Uterus (tissue), 4 donors: ENCODE measurements at places on chromosomes 16 and 17. TPM values are rescaled to one million over a fixed set of nuclear protein-coding genes. Genes with fewer than 3 reads are reported as not detected.

GRCh38 chr16:80526418-80527061 lies 14.3 kb upstream of the DYNLRB2 start:
- H3K27ac ChIP-seq = no peak overlapping the region
- no peak overlapping the region for H3K4me3 ChIP-seq
- no peaks in the 10 kb centered on the region for H3K4me1 ChIP-seq
- DNase-seq = peak; percentile 37

DNA sequence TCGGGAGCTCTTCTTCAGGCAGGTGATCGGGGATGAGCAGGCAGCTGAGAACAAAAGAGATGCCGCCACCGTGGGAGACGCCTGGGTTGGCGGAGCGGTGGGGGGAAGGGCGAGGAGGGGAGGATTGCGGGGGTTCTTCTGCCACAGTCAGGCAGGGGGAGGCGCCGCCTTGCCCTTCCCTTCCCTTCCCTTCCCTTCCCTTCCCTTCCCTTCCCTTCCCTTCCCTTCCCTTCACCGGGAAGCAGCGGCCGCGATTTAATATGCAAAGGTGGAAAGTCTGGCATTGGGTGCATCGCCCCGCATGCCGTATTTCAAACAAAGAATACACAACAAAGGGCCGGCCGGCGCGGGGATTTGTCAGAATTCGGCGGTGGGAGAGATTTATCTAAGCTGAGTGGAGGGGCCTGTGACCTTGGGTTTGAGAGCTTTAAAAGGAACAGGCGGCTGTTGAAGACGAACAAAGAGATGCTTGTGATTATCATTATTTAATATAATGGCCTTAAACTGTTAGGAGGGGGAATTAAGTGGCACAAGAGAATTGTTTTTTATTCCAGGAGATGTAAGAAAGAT lies 262.3 kb upstream of the TNRC6C start:
- DNase-seq = no peak
- peak overlapping the region; percentile 39 for H3K27ac ChIP-seq
- peak overlapping the region; percentile 9 for H3K4me3 ChIP-seq
- H3K27me3 ChIP-seq = no peaks in the 10 kb centered on the region
- no peaks in the 10 kb centered on the region for H3K4me1 ChIP-seq

- H3K36me3 ChIP-seq = no peaks in the 10 kb centered on the region
- no peaks in the 10 kb centered on the region for H3K27me3 ChIP-seq
- no peak overlapping the region for H3K27ac ChIP-seq
- H3K4me3 ChIP-seq = no peak overlapping the region
Observed at GRCh38 chr16:69859105-69859989, 91.8 kb upstream of the CLEC18A start.

- H3K27me3 ChIP-seq = peaks cover 3% of the 10 kb centered on the region
- H3K4me3 ChIP-seq = no peak overlapping the region
- no peak overlapping the region for H3K27ac ChIP-seq
- DNase-seq = no peak
- H3K4me1 ChIP-seq = no peaks in the 10 kb centered on the region
- no peaks in the 10 kb centered on the region for H3K36me3 ChIP-seq
Observed at GRCh38 chr16:21338537-21339268, 60.6 kb upstream of the CRYM start.

GRCh38 chr17:62800585-62800984 lies 7.5 kb downstream of the MARCHF10 start:
- no peak overlapping the region for H3K27ac ChIP-seq
- DNase-seq = no peak
- H3K36me3 ChIP-seq = no peaks in the 10 kb centered on the region
- H3K27me3 ChIP-seq = no peaks in the 10 kb centered on the region
- no peaks in the 10 kb centered on the region for H3K4me1 ChIP-seq

GP1BA gene
- not detected for total RNA-seq

OTOP3 gene
- not detected for total RNA-seq

GRCh38 chr17:72575542-72576233 lies 454.9 kb downstream of the SOX9 start:
- no peak overlapping the region for H3K4me3 ChIP-seq
- no peak for DNase-seq
- H3K4me1 ChIP-seq = no peaks in the 10 kb centered on the region

- H3K27me3 ChIP-seq = no peaks in the 10 kb centered on the region
- H3K4me3 ChIP-seq = no peak overlapping the region
- DNase-seq = no peak
- no peak overlapping the region for H3K27ac ChIP-seq
- no peaks in the 10 kb centered on the region for H3K4me1 ChIP-seq
- H3K36me3 ChIP-seq = no peaks in the 10 kb centered on the region
Observed at GRCh38 chr16:65038100-65038499, 83.8 kb downstream of the CDH11 start.

DNA sequence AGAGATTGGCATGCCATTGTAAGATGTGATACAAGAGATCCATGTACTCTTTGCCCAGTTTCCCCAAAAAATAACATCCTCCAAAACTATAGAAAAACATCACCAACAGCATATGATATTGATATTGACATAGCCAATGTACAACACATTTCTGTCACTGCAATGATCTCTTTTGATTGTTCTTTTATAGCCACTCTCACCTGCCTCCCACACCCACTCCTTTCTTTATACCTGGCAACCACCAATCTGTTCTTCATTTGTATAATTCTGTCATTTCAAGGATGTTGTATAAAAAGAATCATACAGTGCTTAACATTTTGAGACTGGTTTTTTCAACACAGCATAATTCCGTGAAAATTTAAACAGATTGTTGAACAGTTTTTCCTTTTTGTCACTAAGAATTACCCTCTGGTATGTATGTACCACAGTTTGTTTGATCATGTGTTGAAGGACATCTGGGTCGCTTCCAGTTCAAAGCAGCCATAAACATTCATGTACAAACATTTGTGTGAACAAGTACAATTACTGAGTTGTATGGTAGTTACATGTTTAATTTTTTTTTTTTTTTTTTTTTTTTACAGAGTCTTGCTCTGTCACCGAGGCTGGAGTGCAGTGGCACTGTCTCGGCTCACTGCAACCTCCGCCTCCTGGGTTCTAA lies 9.9 kb downstream of the KRTAP9-1 start:
- H3K27me3 ChIP-seq = no peaks in the 10 kb centered on the region
- no peak for DNase-seq
- H3K4me3 ChIP-seq = no peak overlapping the region

- no peaks in the 10 kb centered on the region for H3K4me1 ChIP-seq
- no peak for DNase-seq
- no peak overlapping the region for H3K4me3 ChIP-seq
- no peaks in the 10 kb centered on the region for H3K36me3 ChIP-seq
- H3K27me3 ChIP-seq = no peaks in the 10 kb centered on the region
- no peak overlapping the region for H3K27ac ChIP-seq
Observed at GRCh38 chr17:55090079-55090492, 121.5 kb downstream of the STXBP4 start.

GABARAPL2 gene
- total RNA-seq = 19.0 TPM
